GOT3 (cell line): ENCODE measurements at places on chromosomes 16 and 17.

DNA sequence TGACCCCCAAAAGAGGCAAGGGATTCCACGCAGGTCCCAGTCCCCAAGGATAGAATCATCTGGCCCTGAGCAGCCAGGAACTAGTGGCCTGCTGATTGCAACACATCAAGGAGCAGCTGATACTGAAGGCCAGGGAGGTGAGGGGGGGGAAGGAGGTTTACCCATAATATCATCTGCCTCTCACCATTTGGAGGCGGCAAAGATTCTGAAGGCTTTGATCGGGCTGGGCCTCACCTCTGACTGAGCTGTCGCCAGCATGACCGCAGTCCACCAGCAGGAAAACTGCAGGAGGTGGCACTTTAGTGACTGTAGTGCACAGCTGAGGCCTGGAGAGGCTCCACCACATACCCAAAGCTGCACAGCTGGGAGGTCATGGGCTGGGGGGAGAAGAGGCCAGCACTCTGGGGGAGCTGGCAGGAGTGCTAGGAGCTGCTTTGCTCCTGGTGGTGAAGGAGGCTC is 20.5 kb upstream of the ITGA3 start:
- DNase-seq = no peak

GRCh38 chr17:62614142-62614541 is 13.3 kb upstream of the MRC2 start:
- DNase-seq = no peak

DNA sequence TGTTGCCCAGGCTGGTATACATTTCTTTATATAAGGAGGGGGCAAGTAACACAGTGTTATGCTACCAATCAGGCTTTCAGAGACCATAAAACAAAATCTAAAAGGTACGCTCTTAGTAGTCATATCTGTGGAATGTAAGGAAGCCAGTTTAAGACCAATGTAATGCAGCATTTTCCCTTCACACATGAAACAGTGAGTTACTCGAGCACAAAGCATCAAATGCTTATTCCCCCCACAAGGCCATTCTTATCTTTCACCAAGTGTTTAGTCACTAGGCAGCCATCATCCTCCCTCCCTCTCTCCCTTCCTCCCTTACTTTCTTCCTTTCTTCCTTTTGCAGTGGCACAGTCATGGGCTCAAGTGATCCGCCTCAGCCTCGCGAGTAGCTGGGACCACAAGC is 12.8 kb downstream of the HMOX2 start:
- no peak for DNase-seq

DNA sequence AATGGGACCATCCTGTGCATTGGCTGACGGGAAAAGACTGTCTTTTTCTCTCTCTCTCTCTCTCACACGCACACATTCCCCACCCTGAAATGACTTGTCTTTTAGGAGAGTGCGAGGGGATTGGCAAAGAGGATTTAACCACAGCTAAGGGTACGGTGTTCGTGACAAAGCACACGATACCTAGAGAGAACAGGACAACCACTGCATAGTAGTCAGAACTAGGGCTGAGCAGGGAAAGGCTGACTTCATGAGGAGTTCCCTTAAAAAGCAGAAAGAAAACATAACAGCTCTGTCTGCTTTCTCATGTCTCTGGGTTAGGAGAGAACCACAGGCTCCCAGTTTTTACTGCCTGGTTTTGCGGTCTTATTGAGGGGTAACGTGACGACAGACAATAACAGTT is 742.8 kb upstream of the SOX9 start:
- no peak for DNase-seq

DNA sequence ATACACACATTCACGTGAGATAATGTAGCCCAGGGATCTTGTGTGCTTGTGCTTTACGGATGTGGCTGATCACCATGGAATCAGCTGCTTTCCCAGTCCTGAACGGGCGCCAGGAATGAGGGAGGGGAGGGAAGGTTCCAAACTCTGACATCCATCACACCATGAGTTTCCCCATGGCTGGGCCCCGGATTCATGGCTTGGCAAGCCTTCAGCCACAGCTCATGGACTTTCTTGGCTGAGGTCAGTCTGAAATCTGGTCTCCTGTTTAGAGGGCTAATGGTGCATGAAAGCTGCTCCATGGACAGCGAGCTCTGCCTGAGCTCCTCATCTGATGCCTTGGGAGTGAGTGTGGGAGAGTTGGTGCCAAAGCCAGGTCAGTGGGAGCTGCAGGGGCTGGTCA is 767.6 kb upstream of the EEF2KMT start:
- DNase-seq = no peak

DNA sequence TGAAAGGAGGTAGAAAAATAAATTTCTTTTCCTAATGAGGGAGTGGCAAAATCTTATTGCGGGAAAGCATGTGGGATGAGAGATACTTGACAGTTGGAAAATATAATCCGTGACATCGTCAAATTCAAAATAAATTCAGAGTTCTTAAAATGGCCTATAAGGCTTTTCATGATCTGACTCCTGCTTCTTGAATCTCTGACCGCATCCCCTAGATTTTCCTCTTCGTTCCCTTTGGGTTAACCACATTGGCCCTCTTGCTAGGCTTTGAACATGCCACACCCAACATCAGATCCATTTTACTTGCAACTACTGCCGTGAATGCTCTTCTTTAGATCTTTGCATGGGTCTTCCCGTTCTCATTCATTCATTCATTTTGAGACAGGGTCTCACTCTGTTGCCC is 50.1 kb downstream of the NF1 start:
- DNase-seq = no peak

DNA sequence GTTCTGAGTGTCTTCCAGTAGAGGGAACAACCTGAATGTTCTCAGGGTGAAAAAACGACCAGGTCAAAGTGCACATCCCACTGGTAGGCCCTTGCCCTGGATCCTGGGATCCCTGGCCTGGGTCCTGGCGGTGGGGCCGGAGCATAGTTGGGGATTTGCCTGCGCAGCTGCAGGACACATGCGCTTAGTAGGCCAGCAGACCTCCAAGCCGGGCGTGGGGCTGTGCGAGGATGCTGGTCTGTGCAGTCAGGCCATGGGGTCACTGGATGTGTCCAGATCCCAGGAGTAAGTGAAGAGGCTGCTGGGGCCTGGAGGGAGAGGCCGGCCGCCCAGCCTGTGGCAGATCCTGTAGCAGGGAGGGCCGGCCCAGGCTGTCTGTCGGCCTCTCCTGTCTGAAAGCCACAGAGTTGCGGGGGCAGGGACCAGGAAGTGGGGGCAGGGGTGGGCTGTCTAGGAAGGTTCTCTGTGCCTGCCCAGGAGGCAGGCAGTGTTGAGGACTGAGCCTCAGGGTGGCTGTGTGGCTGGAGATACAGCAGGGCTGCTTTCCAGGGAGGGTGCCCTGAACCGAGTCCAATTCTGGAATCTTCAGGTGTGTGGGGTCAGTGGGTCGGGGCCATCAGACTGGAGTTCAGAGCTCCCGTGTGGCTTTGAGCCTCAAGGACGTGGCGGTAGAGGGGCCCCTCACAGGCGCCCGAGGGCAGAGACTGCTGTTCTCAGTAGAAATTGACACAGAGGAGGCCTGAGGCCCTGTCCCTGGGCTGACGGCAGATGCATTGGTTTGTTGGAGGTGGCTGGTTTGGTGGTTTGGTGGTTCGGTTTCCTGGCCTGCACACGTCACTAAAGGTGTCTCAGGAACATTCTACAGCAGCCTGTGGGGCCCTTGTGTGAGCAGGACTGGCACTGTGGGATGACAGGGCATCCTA is 17.2 kb upstream of the NUDT16L1 start:
- no peak for DNase-seq

DNA sequence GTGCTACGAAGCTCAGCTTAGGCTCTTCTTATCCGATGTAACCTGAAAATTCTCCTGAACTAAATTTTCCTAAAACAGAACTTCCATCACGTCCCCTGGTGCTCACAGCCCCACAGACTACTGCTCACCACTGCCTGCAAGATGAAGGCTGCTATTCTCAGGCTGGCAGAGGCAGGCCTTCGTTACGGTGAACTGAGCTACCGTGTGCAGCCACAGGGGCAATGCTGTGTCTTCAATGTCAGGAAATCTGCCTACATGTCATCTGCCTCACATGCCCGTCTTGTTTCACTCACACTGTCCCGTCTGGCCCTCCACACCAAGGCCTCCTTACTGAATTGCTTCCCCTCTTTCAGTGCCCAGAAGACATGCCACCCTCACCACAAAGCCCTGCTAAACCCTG is 15.9 kb downstream of the EMC8 start:
- DNase-seq = no peak

GRCh38 chr17:37299257-37299980 is 76.4 kb upstream of the C17orf78 start:
- DNase-seq = no peak

DNA sequence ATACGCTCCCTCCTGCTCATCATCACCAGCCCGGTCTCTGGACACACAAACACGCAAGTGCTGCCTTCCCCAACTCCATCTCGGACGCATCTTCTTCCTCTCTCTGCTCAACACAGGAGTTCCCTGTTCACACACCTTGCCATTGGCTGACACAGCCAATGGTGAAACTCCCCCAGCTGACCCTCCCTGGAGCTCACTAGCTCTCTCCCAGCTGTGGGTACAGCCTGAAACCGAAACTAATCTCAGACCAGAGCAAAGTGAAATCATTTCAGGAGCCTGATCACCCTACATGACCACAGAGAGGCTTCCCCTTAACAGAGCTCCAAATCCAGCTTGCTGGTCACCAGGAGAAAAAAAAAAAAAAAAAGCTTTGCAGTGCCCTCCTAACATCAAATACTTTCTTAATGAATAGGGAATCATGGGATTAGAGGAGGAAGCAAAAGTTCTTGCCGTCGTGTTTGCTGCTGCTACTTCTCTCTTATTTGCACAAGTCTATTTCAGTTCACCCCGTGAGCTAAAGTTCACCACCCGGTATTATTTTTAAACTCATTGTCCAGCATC is 8.3 kb downstream of the CUEDC1 start:
- DNase-seq = no peak

GRCh38 chr17:55405600-55405999 is 16.0 kb downstream of the MMD start:
- DNase-seq = no peak

DNA sequence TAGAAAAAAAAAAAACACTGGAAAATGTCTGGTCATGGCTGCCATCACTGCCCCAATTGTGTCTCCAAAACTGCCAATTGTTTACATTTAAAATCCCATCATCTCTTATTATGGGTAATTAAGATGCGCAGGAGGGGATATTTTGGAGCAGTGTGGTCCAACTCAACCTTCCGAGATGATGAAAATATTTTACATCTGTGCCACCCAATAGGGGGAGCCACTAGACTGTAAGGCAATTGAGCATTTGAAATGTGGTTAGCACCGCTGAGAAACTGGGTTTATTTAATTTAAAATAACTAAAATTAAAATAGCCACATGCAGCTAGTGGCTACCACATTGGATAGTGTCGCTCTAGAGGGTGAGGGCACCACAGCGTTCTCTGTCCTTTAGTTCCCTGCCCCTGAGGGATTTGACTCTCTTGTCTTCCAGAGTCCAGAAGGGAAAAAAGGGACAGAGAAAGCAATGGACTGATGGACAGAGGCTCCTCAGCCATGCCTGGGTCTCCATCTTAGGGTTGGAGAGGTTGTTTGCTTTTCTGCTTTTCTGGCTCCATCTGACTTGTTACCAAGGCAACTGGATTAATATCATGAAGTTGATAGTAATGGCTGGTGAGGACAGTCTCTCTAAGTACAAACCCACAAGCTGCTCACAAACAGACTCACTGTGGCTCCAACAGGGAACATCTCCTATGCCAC is 3.5 kb downstream of the MPO start:
- DNase-seq = no peak

GRCh38 chr16:23505671-23506605 is 4.4 kb downstream of the GGA2 start:
- DNase-seq = no peak

DNA sequence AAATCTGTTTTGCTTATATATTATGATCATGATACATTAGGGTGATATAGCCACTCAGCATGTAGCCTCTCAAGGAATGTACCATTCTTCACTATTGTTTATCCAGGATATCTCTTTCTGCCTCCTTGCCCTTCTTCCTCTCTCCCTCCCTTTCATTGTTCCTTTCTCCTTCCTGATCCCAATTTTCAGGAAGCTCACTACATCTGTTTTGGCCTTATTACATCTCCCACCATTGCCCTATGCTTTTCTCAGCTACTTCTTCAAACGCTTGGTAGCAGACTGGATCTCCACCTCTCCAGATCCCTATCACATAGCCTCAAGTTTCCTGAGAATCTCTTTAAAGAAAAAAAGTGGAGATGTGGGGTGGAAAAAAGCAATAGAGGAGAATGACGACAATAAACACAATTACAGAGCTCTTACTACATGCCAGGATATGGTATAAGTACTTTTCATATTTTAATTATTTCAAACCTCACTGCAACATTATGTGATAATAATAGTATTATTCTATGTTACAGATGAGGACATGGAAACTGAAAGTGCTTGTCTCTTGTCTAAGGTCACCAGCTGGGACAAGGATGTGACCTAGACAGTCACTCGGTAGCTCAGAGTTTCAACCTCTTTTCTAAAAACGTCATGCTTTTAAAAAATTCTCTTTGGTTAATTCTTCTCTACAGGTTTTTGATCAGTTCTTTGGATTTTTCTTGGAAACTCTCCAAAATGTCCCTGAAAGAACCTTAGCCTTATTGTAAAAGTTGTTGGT is 959.1 kb downstream of the CDH11 start:
- DNase-seq = no peak

- no peak for DNase-seq
Measured at GRCh38 chr17:16552637-16553045, 16.4 kb downstream of the ZNF287 start.

DNA sequence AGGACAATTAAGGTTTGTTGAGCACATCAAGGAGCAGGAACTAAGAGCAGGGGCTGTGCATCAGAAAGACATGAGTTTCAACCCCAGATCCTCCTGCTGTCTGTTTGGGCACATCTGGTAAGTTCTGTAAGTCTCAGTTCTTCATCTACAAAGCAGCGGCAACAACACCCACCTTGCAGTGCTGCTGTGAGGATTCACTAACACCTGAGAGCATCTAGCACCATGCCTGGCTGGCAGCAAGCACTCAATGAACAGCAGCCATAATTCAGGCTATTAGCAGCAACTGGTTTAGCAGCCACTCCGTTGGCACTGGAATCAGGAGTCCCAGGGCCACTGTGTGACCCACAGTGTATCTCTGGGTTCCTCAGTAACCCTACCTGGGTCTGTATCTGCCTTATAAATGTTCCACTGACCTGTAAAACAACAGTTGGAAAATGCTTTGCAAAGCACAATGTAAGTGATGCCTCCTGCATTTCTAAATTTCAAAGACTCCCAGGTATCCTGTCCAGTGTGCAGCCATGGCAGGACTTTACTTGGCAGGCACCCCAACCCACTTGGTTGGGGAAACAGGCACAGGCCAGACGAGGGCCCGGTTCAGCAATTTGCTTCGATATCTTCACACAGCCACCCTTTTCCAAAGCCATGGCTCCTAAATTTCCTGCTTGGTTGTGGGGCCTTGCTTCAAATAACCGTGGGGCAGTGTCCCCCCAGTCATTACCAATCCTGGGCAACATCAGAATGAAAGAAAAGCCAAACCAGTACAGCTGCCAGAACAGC is 4.2 kb downstream of the ST3GAL2 start:
- no peak for DNase-seq

DNA sequence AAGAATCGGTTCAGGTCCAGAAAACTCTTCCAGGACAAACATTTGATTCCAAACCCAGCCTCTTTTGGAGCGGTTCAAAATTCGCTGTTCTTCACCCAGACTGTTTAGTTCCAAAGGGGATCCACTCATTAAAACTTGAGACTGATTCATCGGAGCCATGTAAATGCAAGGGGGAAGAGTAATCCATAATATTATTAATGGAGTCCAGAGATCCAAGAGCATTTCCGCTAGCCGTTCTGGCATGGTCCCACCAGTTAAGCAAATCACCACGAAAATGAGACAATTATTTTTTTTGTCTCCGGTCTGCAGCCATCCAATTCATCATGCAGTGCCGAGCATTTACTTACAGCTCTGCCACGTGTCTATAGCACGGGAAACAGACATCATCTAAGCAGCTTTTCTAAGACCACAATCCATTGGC is 15.1 kb downstream of the CDH8 start:
- no peak for DNase-seq
